ENCODE measurements at places on chromosomes 4 and X.

- peak; percentile 53 for DNase-seq
Measured at GRCh38 chr4:57037982-57038604, 59.4 kb downstream of the POLR2B start.

DNA sequence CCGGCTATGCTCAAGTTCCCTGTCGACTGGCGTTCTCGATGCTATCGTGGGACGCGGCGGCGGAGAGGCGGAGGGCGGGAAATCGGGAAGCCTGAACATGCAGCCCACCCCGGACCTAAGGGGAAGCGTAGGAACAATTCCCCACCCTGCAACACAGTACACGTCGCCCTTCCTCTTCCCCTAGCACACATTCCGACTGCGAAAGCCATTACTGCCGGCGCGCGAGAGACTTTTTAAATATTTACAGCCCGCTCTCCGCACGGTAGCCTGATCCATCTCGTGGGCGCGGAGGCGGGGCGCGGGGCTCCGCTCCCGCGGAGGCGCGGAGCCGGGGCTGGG is 48.1 kb upstream of the BCOR start:
- DNase-seq = no peak

DNA sequence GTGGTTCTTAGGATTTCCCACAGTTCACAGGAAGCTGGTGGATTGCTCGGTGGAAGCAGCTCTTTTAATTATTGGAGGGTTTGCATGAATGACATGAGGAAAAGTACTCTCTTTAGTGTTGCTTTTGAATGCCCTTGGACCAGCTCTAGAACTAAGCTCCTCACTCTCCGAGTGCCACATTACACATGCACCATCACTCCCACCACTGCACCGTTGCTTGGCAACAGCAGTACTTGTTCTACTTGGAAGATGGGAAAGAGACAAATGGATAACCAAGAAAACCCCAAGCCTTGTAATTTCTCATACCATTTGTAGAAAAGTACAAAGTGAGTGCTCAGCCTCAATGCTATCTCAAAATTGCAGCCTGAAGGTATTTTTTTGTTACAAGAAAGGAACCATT is 620.2 kb upstream of the BOD1L1 start:
- no peak for DNase-seq

GRCh38 chr4:86393749-86394148 is 33.9 kb upstream of the MAPK10 start:
- DNase-seq = no peak

DNA sequence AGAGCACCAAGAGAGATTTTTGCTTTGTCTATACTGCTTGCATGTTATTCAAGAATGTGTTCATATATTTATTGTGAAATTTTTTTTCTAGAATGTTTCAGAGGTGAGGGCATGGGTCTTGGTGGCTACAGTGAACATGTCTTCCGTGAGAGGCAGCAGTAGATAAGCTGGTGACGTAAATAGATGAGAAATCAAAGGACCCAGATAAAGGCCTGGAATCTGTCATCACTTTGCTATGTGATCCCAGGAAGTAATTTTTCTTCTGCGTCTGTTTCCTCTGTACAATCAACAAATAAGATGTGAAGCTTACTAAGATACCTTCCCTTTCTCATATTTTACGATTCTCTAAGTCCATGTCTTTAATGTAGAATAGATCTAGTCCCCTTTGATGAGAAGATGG is 129.1 kb downstream of the COL4A6 start:
- DNase-seq = no peak

GRCh38 chrX:109943740-109944092 is 59.2 kb upstream of the TMEM164 start:
- DNase-seq = no peak

DNA sequence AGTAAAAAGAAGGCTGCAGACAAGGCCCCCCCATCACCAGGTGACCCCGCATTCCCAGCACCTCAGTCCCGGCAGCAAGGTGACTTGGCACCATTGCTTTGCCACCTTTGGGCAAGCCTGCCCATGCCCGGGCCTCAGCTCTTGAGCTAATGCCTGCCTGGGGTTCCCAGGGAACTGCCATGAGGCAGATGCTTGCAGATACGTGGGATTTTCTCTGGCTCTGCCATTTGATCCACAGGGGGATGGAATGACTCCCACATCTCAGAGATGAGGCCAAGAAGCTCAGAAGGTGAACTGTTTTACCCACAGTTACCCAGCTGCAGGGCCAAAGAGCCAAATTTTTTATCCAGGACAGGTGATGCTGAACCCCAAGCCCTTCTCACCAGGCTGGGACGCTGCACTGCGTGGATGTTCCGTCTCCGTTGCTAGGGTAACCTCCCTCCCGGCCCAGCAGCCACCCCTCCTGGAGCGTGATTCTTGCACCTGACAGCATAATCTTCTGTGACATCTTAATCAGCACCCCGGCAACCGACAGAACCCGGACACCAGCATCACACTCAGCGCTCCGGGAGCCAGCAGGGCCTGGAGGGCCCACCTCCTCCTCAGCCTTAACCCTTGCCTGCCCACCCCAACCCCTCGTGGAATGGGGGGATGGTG is 15.7 kb upstream of the MSX1 start:
- no peak for DNase-seq

- DNase-seq = no peak
Measured at GRCh38 chrX:123298026-123298425, 113.9 kb downstream of the GRIA3 start.

- no peak for DNase-seq
Measured at GRCh38 chrX:4094926-4095325, 381.5 kb upstream of the PRKX start.

GRCh38 chrX:141320801-141321200 is 78.5 kb upstream of the SPANXC start:
- no peak for DNase-seq

- DNase-seq = no peak
Measured at GRCh38 chr4:112113864-112114263, 31.4 kb upstream of the FAM241A start.

DNA sequence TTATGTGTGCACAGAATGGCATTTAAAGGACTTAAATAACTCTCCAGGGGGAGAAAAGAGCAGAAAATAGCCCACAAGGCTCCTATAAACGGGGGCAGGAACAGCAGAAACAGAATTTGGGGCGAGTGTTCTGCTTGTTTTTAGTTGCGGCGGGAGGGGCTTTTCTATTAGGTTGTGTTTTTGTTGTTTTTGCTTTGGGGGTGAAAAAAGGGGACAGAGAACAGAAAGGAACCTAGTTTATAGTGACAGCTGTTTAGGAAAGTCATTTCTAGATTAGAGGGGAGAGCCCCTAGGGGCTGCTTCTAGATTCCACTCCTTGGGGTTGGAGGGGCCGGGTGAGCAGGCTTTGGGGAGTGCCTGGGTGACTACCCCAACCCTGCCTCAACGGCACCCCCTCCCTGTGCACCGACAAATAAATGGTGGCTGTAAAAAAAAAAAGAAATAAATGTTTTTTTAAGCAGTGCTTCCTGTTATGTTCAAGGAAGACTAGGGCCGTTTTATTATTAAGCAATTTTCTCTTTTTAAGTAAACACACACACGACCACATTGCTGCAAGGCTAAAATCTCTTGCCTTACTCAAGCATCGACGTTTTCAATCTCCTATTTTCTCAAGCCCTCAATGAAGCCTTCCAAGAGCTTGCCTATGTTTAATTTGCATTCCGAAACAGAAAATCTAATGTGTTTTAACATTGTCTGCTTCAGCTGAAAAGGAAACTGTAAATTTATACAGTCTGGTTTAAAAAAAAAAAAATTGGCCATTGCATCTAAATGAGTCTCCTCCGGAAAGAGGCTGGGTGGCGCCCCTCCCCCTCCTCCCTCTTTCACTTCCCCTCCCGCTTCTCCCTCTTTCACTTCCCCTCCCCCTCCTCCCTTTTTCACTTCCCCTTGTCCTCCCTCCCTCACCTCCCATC is 123.3 kb upstream of the TBL1X start:
- peak; percentile 65 for DNase-seq

DNA sequence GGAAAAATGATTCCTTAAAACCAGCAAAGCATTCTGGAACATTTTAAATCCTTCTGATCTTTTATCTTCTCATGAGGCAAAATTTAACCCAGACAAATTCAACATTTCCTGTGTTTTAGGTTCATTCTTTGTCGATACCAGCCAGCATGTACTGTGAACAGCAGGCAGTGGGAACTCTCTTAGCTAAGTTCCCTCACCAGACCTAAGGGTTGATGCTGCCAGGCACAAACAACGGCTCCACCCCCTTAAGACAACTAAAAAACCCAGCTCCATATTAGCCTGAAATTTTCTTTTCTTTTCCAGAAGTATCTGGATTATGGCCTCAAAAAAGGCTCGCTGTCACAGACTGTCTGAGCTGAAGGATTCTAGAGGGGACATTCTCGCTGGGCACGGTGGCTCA is 2.4 kb upstream of the RBM47 start:
- no peak for DNase-seq

DNA sequence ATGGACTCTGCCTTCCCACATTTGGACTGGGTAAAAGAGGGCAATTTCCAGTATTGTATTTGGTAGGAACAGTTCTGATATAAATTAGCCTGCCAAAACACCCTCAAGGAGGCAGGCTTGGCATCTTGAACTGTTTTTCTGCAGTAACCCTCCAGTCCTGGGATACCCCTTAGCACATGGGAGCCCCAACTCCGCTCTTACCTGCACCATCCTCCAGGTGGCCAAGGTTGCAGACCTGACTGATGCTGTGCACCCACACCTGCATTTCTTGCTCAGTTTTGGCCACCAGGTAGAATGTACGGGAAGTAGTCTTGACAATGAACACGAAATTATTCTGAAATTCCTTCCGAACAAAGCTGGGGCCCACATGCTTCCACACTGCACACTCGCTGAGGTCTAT is 35.1 kb downstream of the GAB3 start:
- no peak for DNase-seq

DNA sequence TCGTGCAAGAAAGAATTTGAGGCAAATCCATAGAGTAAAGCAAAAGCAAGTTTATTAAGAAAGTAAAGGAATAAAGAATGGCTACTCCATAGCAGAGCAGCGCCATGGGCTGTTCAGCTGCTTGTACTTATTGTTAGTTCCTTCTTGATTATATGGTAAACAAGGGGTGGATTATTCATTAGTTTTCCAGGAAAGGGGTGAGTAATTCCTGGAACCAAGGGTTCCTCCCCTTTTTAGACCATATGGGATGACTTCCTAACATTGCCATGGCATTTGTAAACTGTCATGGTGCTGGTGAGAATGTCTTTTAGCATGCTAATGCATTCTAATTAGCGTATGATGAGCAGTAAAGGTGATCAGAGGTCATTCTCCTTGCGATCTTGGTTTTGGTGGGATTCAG is 23.5 kb upstream of the CEP135 start:
- DNase-seq = no peak

DNA sequence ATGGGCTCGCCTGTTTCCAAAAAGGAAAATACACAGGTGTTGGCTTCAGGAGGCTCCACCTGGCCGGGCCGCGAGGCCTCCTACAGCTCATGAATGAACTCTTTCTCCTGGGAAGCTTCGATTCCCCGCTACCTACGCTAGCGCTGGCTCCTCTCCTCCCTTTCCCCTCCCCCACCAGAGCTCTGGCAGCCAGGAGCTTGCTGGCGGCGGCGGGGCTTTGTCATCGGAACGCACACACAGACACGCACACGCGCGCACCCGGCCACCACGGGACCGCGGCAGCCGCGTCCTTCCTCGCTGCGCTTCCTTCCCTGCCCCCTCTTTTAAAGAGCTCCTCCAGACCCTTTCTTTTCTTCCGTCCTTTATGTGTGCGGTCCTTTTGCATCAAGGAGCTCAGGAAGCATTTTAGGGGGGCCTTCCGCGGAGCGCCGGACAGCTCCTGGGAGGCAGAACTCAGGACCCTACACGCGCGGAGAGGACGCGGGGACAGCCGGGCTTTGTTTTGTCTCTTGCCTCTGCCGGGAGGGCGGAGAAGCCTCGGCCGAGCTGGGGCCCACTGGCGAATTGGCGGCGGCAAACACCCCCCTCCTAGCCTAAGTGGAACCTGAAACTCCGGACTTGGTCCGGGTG is 70.2 kb upstream of the BCOR start:
- DNase-seq = no peak

DNA sequence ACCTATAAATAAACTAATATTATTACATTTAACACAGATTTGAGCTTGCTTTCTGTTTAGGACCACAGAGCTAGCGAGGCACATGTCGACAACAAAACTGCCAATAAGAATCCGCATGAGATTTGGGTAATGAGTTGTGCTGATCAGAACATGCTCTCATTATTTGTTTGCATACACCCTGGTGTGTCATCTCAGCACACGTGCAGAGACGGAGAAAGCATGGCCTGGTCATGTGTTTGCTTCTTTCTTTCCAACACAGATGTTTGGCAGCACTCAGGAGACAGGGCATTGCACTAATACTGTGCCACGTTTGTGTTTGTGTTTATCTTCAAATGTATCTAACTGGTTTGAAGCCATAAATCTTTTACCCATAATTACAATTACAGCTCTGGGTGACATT is 364.8 kb downstream of the ARAP2 start:
- no peak for DNase-seq

DNA sequence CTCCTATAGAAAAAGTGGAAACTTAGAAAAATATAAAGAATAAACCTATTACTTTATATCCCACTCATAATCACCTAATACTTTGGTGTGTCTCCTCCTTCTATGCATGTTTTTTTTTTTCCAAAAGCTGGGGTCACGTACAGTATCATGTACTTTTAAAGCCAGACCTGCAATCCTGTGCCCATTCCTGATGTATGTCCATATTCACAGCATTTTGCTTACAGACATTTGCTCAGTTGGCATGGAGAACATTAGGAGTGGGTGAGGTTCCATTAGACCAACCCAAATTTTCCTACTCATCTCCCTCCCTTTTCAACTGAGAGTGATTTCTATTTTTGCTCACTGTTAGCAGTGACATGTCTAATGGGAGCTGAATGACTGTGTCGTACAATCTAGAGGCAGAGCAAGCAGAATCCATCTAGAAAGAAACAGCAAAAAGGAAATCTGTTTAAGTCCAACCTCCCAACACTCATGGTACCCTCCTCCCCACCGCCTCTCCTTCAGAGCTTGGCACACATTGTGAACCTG is 195.6 kb upstream of the KLF3 start:
- no peak for DNase-seq

GRCh38 chr4:159106636-159107035 is 3.8 kb downstream of the RAPGEF2 start:
- no peak for DNase-seq
